ENCODE measurements at places on chromosomes 13 and 19.

DNA sequence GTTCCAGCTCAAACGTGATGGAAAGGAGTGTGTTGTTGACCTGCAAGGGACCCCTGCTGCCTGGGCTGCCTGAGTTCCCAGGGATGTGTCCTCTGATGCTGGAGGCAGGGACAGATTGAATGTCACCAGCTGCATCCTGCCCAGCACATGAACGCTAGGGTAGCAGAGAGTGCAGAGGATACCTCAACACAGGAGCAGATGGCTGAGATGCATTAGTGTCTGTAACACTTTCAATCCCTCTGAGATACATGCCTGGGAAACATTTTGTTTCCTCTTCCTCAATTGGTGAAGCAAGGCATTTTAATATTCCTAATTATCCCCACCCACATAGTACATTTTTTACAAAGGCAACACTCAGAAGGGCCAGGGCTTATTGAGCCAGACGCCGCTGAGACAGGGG, 106.4 kb upstream of the UBL3 start:
- DNase-seq: no peak

- DNase-seq: no peak
Observed at GRCh38 chr19:35805526-35806102, 7.0 kb downstream of the PRODH2 start.

DNA sequence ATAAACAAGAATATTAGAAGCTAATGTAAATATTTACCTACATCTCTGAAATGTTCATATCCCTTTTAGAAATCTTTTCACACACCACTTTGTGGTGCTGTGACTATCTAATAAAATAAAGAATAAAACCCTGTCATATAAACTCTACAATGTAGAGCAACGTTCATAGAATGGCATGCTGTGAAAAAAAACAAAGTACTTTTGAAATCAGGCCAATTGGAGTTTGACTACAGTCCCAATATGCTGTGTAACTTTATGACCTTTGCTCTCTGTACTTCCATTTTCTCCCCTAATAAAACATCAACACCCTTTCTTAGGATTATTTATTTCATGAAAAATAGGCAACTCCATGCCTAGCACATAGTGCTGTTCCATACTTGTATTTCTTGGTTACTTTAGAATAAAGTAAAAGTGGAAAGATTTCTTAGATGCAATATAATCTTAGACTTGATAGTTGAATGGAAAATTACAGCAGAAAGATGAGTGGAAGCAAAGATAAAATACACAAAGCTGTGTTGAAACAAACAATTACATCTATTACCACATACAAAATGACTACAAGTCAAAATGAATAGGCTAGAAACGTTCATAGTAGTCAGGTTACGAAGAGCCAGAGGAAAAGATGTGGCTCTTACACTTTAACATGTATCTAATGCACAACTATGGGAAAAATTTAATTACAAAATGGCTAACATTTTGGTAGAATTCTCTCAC, 613.2 kb upstream of the SLITRK5 start:
- DNase-seq: no peak

DNA sequence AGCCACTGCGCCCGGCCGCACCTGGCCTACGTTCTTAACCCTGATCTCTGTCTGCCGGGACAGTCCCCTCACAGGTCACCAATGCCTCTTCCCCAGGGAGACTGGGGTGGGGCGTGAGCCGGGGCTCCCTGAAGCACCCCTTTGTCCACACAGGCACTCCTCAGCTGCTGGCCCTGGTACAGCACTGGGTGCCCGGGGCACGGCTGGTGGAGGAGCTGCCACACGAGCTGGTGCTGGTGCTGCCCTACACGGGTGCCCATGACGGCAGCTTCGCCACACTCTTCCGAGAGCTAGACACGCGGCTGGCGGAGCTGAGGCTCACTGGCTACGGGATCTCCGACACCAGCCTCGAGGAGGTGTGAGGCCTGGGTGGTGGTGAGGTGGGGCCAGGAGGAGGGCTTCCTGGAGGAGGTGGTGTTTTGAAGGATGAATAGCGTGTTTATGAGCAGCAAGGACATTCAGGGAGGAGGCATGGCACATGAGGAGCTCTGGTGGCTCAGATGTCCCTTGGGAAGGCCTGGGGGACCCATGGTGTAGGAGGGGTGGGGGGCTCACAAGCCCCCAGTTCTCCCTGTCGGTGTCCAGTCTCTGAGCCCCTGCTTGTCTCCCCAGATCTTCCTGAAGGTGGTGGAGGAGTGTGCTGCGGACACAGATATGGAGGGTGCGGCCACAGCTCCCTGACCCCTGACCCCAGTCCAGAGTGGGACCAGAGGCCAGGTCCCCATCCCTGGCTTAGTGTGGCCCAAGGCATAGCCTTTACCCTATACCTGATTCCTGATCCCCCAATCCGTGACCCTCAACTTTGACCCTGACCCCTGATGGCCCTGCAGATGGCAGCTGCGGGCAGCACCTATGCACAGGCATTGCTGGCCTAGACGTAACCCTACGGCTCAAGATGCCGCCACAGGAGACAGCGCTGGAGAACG, 13.5 kb upstream of the ARHGAP45 start:
- DNase-seq: no peak

- DNase-seq: peak; percentile 80
Observed at GRCh38 chr19:35596366-35596999, 10.5 kb downstream of the PMIS2 start.

DNA sequence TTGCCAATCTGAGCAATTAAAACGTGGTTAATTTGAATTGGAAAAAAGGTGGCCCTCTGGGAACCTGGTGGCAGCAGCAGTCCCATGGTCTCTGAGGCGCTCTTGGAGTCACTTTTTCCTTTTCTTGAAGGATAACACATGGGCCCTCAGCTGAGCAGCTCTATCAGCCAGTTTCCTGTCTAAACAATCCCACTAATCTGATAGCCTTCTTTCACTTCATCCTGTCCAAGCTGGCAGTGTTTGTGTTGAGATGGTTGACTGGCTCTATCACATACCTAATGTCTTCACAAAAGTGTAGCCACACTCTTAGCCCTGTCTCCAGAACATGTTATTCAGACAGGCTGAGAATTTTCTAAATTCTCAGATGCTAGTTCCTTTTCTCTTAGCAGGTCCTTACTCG, 10.7 kb downstream of the MZT1 start:
- DNase-seq: no peak

DNA sequence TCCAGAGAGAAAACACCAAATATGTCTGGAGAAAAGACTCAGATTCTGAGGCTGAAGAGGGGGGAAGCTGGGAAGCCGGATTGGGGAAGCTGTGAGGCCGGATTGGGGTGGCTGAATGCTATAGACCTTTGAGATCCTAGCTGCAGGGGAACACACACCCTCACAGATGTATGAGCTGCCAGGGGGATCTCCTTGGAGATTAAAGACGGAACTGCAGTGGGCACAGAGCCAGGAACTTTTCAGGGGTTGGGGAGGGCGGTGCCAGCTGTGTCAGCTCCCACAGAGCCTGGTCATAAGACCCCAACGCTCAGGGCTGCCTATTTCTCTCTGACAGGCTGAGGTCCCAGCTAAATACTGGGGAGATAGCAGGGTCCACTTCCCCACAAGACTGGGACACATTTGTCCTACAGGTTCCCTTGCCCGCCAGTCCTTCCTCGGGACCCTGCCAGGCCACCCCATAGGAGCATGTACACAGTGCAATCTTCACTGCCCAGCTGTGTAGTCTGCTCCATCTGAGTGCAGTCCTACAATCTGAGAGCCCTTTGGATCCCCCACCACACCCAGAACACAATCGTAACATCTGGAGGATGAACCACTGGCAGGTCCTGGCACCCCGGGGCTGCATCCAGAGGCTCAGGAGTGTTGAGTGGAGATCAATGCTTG, 1893.9 kb downstream of the PCDH9 start:
- no peak for DNase-seq

- no peak for DNase-seq
Observed at GRCh38 chr19:10018786-10019185, 5.5 kb downstream of the RDH8 start.

DNA sequence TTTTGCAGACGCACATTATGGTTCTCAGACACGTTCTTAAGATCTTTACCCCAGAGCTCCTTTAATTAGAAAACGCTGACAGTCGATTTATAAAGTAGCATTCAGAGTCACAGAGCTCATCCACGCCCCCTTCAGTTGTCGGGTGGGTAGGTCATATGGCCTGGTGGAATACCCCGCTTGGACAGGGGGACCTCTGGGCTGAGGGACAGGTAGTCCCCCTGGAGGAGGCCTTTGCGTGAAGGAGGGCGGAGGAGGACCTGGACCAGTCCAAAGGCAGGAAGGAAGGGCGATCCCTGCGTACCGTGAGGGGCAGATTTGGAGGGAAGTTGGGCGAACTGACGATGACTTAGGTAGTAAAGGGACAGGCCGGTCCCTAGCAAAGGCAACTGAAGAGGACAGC, 20.5 kb downstream of the VASP start:
- DNase-seq: no peak

DNA sequence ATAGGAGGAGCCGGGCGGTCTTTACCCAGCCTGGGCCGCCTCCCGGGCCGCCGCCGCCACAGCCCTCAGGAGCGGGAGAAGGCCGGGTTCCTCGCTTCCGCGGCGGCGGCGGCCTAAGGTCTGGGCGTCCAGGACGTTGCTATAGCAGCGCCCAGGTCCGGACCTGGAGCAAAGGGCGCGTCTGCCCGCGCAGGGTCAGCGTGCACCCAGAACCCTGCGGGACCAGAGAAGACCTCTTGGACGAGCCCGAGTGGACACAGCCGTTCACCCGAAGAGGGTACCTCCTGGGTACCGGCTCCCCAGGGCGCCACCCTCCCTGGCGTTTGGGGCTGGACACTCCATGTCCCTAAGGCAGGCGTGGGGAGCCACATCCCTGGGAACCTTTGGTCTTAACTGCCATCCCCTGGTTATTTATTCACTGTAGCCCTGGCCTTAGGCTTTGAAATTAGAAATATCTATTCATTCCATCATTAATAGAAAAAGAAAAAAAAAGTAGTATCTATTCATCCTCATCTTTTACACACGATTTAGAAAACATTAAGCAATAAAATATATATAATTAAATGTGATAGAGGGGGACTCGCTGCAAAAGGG, 2.4 kb downstream of the DZIP1 start:
- DNase-seq: peak; percentile 35

- no peak for DNase-seq
Observed at GRCh38 chr19:41941410-41942202, 13.4 kb upstream of the ERFL start.

GRCh38 chr19:44824761-44825160, 15.9 kb downstream of the BCAM start:
- no peak for DNase-seq

DNA sequence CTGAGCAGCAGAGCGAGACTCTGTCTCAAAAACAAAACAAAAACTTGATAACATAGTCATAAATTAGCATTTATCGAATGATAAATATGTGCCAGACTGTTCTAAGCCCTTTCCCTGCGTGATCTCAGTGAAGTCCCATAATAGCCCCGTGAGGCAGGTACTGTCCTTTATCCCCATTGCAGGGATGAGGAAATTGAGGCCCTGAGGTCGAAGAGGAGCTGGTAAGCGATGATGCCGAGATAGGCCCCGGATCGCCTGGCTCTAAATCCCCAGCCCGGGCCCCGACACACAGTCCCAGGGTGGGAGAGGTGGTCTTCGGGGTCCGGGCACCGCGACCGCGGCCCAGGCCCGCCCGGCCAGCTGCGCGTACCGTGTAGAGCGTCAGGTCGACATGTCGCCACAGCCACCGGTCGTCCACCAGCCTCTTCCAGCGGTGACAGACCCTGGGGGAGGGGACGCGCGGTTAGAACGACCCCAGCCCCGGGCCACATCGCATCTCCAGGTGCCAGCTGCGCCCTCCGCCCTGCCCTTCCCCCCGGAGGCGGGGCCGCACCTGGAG, 625 bp downstream of the FBXL12 start:
- no peak for DNase-seq

GRCh38 chr19:54191811-54192453, 824 bp downstream of the TSEN34 start:
- no peak for DNase-seq

DNA sequence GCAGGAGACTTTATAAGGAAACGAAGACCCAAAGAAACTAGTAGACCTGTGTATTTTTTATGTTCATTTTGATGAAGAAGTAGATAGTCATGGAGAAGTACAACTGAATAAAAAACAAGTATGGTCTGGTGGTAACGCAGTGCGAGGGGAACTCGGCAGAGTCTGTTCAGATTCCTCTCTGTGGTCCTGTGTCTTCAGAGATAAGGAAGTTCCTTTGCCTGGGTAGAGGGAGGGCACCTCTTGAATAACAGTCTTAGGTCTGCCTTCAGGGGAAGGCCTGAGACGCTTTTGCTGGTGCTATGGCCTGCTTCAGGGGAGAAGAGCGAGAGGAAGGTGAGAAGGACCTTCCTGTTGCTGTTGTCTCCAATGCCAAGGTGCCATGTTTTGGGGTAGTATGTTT, 25.9 kb upstream of the SLC46A3 start:
- no peak for DNase-seq

DNA sequence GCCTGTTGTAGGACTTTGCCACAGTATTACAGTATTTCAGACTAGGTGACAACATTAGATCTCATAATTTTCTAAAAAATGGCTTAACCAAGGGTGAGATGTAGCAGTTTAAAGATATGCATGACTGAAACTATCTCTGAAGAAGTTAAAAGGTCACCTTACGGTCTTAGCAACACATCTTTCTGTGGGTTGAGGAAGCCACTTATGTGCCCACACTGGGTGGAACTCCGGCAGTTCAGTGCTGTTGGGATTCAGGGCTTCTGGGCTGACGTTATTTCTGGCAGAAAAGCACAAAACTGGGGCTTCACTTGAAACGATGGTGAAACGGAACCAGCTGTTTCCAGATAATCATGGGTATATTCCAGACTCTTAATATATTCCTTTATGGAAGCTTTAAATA, 697.3 kb downstream of the PCDH9 start:
- DNase-seq: no peak

DNA sequence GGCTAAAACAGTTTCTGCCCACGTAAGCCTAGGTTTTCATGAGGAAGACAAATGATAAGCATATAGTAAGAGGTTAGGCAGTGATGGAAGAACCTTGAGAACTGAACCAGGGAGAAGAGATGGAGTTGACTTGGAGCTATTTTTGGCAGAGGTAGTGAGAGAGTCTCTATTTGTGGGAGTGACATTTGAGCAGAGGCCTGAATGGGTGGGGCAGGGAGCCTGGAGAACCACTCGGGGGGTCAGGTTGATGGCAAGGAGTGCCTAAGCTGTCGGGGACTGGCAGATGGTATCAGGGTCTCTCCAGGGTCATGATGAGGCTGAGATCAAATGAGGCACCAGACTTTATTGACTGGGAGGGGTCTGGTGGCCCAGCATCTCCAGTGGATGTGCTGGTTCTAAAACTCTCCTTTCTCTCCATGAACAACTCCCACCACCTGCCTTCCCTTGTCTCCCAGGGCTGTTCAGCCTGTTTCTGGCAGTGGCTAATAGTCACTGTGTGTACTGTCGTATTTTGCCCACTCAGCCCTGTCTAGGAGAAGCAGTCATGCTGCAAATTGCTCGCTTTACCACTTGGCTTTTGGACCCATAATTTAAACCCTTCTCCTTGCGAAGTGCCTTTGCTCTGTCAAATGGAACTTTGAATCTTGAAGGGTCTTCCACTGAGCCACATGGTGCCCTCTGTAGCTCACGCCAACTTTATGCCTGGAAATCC, 3.6 kb downstream of the MAU2 start:
- no peak for DNase-seq

DNA sequence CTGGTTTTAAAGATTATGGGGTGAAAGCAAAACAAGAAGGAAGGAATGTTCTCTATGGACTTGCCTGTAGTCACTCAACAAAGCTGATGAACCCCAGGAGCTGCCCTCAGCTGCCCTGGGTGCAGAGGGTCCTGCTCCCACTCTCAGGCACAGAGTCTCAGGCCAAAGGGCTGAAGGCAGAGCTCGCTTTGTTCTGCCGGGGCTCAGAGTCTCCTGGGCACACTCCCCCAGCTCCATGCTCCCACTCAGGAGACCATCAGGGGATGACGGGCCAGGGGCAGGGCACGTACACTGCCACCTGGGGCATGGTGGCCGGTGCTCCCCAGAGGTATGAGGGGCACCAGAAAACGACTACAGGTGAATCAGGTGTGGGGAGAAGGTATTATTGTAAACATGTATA, 46.8 kb upstream of the SPACA7 start:
- no peak for DNase-seq
